ENCODE measurements at places on chromosomes 1 and 21. TPM values are rescaled to one million over a fixed set of nuclear protein-coding genes. Genes with fewer than 3 reads are reported as not detected.

The SLFNL1 gene
- 0.14 TPM for total RNA-seq

The PCAT6 gene
- 5.4 TPM for total RNA-seq

The ARHGEF19 gene
- 5.7 TPM for total RNA-seq

The KRTAP21-2 gene
- not detected for total RNA-seq

- H3K27ac ChIP-seq: no peak overlapping the region
- DNase-seq: peak; percentile 53
- H3K4me3 ChIP-seq: no peak overlapping the region
- H3K27me3 ChIP-seq: no peaks in the 10 kb centered on the region
- H3K36me3 ChIP-seq: no peaks in the 10 kb centered on the region
These were observed 101.2 kb downstream of the GDAP2 start for GRCh38 chr1:117828201-117828600.

- no peak overlapping the region for H3K4me3 ChIP-seq
- no peaks in the 10 kb centered on the region for H3K4me1 ChIP-seq
- no peak overlapping the region for H3K27ac ChIP-seq
- H3K36me3 ChIP-seq: no peaks in the 10 kb centered on the region
These were observed 776.6 kb downstream of the AMY1C start for GRCh38 chr1:104526158-104526795.

DNA sequence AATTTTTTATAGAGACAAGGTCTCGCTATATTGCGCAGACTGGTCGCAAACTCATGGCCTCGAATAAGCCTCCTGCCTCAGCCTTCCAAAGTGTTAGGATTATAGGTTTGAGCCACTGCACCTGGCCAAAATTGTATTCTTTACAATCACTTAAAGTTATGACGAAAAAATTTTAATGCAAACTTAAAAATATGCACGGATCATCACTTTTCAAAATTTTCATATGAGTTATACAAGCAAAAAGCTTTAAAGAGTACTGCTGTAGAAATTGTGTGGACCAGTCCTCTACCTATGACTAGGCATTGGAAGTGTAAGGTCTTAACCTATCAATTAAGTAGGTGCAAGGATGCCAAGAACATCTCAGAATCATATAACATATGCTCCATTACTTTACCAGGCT is 34.9 kb downstream of the COP1 start:
- no peak overlapping the region for H3K27ac ChIP-seq
- H3K27me3 ChIP-seq: no peaks in the 10 kb centered on the region
- no peaks in the 10 kb centered on the region for H3K36me3 ChIP-seq
- no peaks in the 10 kb centered on the region for H3K4me1 ChIP-seq

DNA sequence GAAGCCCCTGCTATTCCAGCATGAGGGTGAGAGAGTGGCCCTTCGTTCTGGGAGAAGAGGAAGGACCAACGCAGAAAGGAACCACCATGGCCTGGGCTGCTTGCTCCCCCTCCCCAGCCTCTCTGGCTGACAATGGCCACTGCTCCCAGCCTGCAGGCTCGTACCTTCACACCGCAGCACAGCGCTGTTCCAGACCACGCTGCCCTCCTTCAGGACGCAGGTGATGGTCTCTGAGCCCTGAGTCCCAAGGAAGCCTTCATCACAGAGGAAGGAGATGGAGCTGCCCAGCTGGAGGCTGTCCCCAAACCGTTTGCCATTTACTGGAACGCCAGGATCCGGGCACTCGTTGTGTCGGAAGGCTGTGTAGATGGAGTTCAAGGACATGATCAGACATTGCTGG is 124.9 kb upstream of the HMGB4 start:
- no peak for DNase-seq
- no peaks in the 10 kb centered on the region for H3K27me3 ChIP-seq
- H3K4me3 ChIP-seq: no peak overlapping the region
- H3K36me3 ChIP-seq: peaks cover 7% of the 10 kb centered on the region
- H3K4me1 ChIP-seq: no peaks in the 10 kb centered on the region
- no peak overlapping the region for H3K27ac ChIP-seq

GRCh38 chr1:153119491-153119971 is 6.2 kb upstream of the SPRR2F start:
- no peak overlapping the region for H3K4me3 ChIP-seq
- H3K36me3 ChIP-seq: no peaks in the 10 kb centered on the region
- no peaks in the 10 kb centered on the region for H3K4me1 ChIP-seq
- no peaks in the 10 kb centered on the region for H3K27me3 ChIP-seq
- H3K27ac ChIP-seq: no peak overlapping the region
- DNase-seq: no peak

DNA sequence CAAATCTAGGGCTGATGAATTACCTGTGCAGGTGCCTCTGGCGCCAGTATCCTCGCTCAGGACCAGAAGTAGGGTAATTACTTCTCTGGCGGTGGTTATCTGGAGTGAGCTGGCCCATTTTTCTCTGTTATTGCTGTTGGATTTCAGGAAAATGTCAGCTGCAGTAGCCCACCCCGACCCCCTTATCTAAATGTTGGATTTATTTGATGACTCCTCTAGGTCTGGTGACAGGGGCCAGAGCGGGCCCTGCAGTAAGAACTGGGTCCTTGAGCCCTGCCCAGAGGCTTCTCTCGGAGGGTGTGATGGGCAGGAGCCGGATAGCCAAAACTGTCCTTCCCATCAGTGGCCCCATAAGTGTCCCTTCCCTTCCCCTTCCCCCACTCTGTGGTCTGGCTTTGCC is 384.3 kb downstream of the PTPRU start:
- no peaks in the 10 kb centered on the region for H3K27me3 ChIP-seq
- H3K4me1 ChIP-seq: no peaks in the 10 kb centered on the region
- no peak for DNase-seq
- no peak overlapping the region for H3K27ac ChIP-seq
- H3K4me3 ChIP-seq: no peak overlapping the region
- H3K36me3 ChIP-seq: no peaks in the 10 kb centered on the region

- peaks cover 5% of the 10 kb centered on the region for H3K4me1 ChIP-seq
- no peak overlapping the region for H3K27ac ChIP-seq
- peak; percentile 24 for DNase-seq
- H3K4me3 ChIP-seq: no peak overlapping the region
These were observed 30.9 kb downstream of the GPA33 start for GRCh38 chr1:167059045-167059808.

- no peaks in the 10 kb centered on the region for H3K36me3 ChIP-seq
- no peak overlapping the region for H3K4me3 ChIP-seq
- DNase-seq: no peak
- H3K27me3 ChIP-seq: no peaks in the 10 kb centered on the region
These were observed 43.6 kb upstream of the ROR1 start for GRCh38 chr1:63730211-63730610.

GRCh38 chr21:14874379-14874778 is 190.4 kb downstream of the NRIP1 start:
- no peak overlapping the region for H3K4me3 ChIP-seq
- no peak for DNase-seq
- H3K27me3 ChIP-seq: no peaks in the 10 kb centered on the region
- no peaks in the 10 kb centered on the region for H3K36me3 ChIP-seq
- H3K27ac ChIP-seq: no peak overlapping the region
- H3K4me1 ChIP-seq: peaks cover 23% of the 10 kb centered on the region

- no peak overlapping the region for H3K27ac ChIP-seq
- peaks cover 13% of the 10 kb centered on the region for H3K4me1 ChIP-seq
- no peak for DNase-seq
These were observed 22.8 kb upstream of the LAPTM5 start for GRCh38 chr1:30780409-30780808.

- H3K4me1 ChIP-seq: no peaks in the 10 kb centered on the region
- no peak for DNase-seq
- peaks cover 5% of the 10 kb centered on the region for H3K27me3 ChIP-seq
- H3K27ac ChIP-seq: no peak overlapping the region
- H3K4me3 ChIP-seq: no peak overlapping the region
These were observed 73.1 kb upstream of the LPGAT1 start for GRCh38 chr1:211903490-211904245.

- H3K27ac ChIP-seq: no peak overlapping the region
- no peak for DNase-seq
- H3K4me3 ChIP-seq: no peak overlapping the region
- H3K27me3 ChIP-seq: peaks cover 7% of the 10 kb centered on the region
- no peaks in the 10 kb centered on the region for H3K36me3 ChIP-seq
These were observed 15.1 kb upstream of the IL22RA1 start for GRCh38 chr1:24157918-24158481.

DNA sequence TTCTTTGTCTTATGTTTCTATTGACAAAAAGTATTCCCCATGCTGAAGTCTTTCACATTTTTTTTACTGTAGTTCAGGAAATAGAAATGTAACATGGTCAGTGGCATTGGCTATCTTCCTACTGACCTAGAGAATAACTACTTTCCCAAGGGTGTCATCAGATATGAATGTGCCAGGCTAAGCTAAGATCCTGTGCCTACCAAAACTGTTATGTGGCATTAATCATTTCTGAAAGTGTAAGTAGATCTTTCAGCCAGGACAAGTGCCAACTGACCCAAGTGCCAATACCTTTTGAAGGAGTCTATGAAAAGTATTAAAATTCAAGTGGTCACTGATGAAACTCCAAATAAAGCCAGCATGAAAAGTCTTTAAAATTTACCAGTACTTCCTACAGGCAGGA is 165.3 kb downstream of the TNFSF18 start:
- no peak overlapping the region for H3K27ac ChIP-seq
- H3K4me1 ChIP-seq: peaks cover 17% of the 10 kb centered on the region
- no peak overlapping the region for H3K4me3 ChIP-seq
- H3K36me3 ChIP-seq: no peaks in the 10 kb centered on the region

DNA sequence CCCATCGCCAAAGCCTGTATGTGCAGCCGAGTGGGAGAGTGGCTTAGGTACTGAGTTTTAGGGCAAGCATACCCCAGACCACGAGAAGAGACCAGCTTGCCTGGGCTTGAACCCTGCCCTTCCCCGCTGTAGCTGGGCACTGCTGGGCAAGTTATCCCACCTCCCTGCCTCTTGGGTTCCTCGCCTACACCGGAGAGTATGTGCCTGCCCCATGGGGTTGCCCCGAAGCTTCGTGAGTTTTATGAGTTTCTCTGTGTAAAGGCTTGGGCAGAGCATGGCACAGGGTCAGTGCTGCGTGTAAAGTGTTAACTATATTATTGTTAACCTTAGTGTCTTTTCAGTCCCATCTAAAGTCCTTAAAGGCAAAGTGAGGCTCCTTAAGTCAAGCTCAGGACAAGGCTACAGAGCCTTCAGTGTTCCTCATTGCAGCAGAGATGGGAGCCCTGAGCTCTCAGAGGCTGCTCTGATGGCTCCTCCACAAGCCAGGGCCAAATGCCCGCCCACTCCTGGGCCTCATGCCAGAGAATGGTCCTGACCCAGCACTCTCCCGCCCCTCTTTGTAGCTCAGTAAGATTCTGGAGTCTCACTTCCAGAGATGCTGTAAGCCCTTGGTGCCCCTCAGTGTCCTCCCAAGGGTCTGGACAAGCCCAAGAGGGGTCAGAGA is 37.0 kb upstream of the KCNA10 start:
- peaks cover 3% of the 10 kb centered on the region for H3K4me1 ChIP-seq
- no peak overlapping the region for H3K27ac ChIP-seq
- no peak overlapping the region for H3K4me3 ChIP-seq

DNA sequence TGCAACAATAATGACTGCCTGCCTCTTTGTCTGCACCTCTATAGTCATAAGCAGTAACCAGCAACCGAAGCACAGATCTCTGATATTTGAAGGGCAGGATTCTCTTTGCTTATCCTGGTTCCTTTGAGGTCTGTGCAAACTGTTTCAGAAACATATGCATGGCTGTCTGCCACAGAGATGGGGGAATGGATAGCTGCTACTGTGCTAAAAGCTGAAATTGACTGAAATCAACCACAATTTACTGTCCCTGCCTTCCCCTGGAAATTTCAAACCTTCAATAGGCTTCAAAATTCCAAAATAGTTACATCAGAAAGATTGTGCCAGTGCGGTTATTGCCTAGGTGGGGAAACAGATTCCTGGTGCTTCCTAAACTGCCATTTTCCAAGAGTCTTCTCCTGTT is 136.8 kb upstream of the GORAB start:
- no peak overlapping the region for H3K27ac ChIP-seq
- no peak overlapping the region for H3K4me3 ChIP-seq
- DNase-seq: peak; percentile 6
- no peaks in the 10 kb centered on the region for H3K4me1 ChIP-seq
- H3K27me3 ChIP-seq: no peaks in the 10 kb centered on the region
- no peaks in the 10 kb centered on the region for H3K36me3 ChIP-seq

DNA sequence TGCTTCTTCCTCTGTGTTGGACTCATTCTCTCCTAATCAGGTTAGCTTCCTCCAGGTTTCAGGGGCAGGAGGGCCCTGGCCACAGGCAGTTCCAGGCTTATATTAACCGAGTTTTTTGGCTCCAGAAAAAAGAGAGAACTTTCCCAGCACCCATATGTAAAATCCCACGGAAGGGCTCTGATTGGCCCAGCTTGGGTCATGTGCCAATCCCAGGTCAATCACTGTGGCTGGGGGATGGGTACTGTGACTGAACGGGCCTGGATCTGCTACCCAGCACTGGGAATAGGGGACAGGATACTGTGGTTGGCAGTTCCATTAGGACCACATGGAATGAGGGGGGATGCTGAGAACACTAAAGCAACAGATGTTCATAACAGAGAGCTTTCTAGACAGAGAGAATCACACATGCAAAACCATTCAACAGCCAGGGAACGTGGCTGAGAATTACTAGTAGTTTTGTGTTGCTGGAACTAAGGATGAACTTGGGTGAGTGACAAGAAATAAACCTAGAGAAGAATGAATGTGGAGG is 51.1 kb upstream of the NEK2 start:
- H3K4me1 ChIP-seq: no peaks in the 10 kb centered on the region
- H3K4me3 ChIP-seq: no peak overlapping the region
- no peaks in the 10 kb centered on the region for H3K36me3 ChIP-seq

- no peaks in the 10 kb centered on the region for H3K27me3 ChIP-seq
- no peak for DNase-seq
- H3K36me3 ChIP-seq: no peaks in the 10 kb centered on the region
- peaks cover 46% of the 10 kb centered on the region for H3K4me1 ChIP-seq
These were observed 19.2 kb upstream of the PKP1 start for GRCh38 chr1:201264072-201264471.

DNA sequence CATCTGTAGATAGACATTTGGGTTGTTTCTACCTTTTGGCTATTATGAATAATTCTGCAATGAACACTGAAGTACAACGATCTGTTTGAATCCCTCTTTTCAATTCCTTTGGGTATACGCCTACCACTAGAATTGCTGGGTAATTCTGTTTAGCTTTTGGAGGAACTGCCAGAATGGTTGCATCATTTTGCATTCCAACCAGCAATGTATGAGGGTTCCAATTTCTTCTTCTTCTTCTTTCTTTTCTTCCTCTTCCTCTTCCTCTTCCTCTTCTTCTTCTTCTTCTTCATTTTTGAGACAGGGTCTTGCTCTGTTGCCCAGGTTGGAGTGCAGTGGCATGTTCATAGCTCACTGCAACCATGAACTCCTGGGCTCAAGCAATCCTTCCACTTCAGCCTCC is 13.8 kb upstream of the THEM5 start:
- no peak for DNase-seq
- H3K27me3 ChIP-seq: no peaks in the 10 kb centered on the region
- no peak overlapping the region for H3K27ac ChIP-seq

DNA sequence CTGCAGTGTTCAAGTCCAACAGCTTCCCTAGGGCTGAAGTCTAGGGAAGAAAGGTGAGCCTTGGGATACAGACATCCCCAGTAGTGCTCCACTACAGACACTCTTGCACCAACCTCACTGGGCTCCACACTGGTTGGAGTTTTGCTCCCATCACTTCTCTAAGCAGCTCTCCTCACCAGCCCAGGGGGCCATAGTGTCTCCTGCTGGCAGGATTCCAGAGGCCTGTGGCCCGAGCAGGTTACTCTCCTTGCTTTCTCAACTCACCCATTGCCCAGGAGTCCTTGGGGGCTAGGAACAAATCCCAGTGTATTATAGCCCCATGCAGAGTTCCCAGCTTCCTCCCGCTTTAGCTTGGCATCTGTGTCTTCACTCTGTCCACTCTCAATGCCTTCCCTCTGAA is 52.8 kb downstream of the IFI44 start:
- no peak for DNase-seq
- no peak overlapping the region for H3K4me3 ChIP-seq
- H3K27ac ChIP-seq: no peak overlapping the region
- no peaks in the 10 kb centered on the region for H3K4me1 ChIP-seq
- no peaks in the 10 kb centered on the region for H3K27me3 ChIP-seq
- no peaks in the 10 kb centered on the region for H3K36me3 ChIP-seq
